ENCODE measurements at places on chromosomes 5 and 9.

DNA sequence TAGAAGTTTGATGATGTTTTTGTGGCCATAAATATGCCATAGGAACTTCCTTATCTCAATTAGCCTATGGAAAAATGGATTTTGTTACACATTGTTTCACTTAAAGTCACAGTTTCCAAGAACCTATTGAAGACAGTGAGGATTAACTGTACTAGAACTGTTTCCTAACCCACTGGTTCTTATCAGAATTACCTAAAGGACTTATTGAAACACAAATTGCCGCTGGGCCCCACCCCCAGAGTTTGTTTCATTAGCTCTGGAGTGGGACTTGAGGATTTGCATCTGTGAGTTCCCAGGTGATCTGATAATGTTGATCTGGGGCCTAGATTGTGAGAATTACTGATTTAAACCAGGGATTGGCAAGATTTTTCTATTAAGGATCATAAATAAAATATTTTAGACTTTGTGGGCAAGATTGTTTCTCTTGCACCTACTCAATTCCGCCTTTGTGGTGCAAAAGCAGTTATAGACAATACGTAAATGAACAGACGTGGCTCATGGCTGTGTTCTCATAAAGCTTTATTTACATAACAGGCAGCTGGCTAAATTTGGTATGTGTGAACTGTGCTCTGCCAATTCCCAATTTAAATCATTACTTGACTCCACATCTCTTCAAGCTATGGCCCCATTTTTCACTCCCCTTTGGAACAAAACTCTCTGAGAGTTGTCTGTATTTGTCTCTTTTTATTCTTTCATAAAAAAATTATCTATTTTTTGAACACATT lies 9.3 kb downstream of the JAK2 start:
- no peak for DNase-seq
- peaks cover 22% of the 10 kb centered on the region for H3K36me3 ChIP-seq
- H3K27ac ChIP-seq, result no peak overlapping the region

DNA sequence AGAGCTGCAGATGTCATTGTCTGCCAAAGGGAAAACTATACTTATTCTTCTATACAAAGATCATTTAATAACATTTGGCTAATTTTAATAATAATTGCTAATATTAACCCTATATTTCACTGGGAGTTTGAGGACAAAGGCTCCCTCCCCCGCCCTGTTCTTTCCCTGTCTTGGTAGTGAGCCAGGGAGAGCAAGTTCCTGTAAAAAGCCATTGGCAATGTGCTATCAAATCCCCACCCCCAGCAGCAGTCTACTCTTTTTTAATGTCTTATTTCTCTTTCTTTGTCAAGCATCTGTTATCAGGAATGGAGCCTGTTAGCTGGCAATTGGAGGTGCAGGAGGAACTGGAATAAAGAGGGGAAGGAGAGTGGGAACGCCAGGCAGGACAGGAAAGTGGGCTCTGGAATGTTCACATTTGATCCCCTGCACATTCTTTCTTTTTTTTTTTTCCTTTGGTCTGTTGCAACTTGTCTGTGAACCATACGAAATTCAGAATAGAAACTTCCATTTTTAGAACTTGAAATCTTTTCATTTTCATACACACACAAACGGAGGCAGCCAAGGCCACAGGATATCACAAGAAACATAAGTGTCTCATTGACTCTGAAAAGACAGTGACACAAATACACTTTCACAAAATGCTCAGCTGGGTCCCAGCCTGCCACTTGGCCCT lies 664.8 kb upstream of the ZNF608 start:
- H3K27me3 ChIP-seq, result no peaks in the 10 kb centered on the region
- no peaks in the 10 kb centered on the region for H3K36me3 ChIP-seq
- peaks cover 18% of the 10 kb centered on the region for H3K4me1 ChIP-seq
- H3K27ac ChIP-seq, result peak overlapping the region; percentile 95
- no peak overlapping the region for H3K4me3 ChIP-seq
- no peak for DNase-seq

GRCh38 chr9:4829969-4830368 lies 37.2 kb downstream of the RCL1 start:
- H3K27me3 ChIP-seq, result no peaks in the 10 kb centered on the region
- H3K4me1 ChIP-seq, result peaks cover 5% of the 10 kb centered on the region
- H3K36me3 ChIP-seq, result peaks cover 7% of the 10 kb centered on the region
- H3K4me3 ChIP-seq, result no peak overlapping the region

DNA sequence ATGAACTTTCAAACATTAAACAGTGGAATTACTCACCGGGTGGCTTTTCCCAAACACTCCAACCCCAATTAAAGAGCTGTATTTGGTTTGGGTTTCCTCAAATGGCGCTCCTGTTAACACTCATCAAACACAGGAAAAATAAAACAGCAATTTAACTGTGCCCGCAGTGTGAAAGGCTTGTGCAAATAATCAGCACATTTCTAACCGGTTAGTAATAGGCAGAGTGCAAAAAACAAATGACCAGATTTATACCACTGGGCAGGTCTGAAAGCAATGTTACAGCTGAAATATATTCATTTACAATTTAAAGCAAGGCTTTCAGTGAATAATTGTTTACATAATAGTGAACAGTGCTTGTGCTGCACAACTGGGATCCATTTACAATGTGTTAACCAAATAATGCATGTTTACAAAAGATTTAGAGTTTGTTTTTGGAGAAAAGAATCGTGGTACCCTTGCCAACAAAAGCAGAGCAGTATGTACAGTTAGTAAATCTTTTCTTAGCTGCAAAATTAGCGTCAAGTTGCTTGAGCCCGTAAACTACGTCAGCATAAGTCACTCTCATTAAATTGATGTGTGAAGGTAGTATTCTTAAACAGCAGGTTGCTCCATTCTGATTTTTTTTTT lies 662.9 kb upstream of the ZNF608 start:
- no peak overlapping the region for H3K27ac ChIP-seq
- H3K4me3 ChIP-seq, result no peak overlapping the region
- H3K36me3 ChIP-seq, result no peaks in the 10 kb centered on the region
- peaks cover 18% of the 10 kb centered on the region for H3K4me1 ChIP-seq

GRCh38 chr5:95773335-95774059 lies 42.4 kb downstream of the RHOBTB3 start:
- H3K4me1 ChIP-seq, result no peaks in the 10 kb centered on the region
- peaks cover 2% of the 10 kb centered on the region for H3K27me3 ChIP-seq
- H3K36me3 ChIP-seq, result no peaks in the 10 kb centered on the region
- H3K4me3 ChIP-seq, result no peak overlapping the region
- no peak for DNase-seq

- H3K4me3 ChIP-seq, result no peak overlapping the region
- H3K4me1 ChIP-seq, result no peaks in the 10 kb centered on the region
- no peak overlapping the region for H3K27ac ChIP-seq
- H3K27me3 ChIP-seq, result peaks cover 3% of the 10 kb centered on the region
- peaks cover 14% of the 10 kb centered on the region for H3K36me3 ChIP-seq
Observed at GRCh38 chr5:33102551-33102950, 338.2 kb upstream of the TARS1 start.

DNA sequence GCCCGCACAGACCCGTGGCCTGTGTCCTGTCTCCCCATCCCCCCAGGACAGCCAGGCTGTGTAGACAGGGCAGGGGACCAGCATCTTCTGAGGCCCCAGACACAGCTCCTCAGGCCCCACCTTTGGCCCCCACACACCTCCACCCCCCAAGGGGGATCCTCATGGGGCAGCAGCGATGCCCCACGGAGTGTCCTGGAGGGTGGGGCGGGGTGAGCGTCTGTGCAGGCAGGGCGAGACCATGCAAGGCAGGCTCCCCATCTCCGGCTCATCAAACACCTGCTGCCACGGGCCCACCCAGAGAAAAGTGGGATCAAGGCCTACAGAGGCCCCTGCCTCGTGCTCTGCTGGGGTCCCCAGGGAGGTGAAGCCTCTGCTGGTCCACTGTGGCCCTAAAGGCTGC lies 118.7 kb upstream of the FOXD4L5 start:
- peaks cover 22% of the 10 kb centered on the region for H3K27me3 ChIP-seq
- H3K27ac ChIP-seq, result no peak overlapping the region
- H3K4me3 ChIP-seq, result no peak overlapping the region
- DNase-seq, result no peak
- no peaks in the 10 kb centered on the region for H3K4me1 ChIP-seq

GRCh38 chr5:174590820-174591219 lies 133.6 kb upstream of the MSX2 start:
- H3K4me1 ChIP-seq, result no peaks in the 10 kb centered on the region
- H3K27ac ChIP-seq, result no peak overlapping the region

GRCh38 chr9:4740388-4740637 lies 689 bp downstream of the AK3 start:
- peaks cover 5% of the 10 kb centered on the region for H3K27me3 ChIP-seq
- H3K27ac ChIP-seq, result peak overlapping the region; percentile 83
- H3K4me1 ChIP-seq, result peaks cover 9% of the 10 kb centered on the region
- DNase-seq, result no peak
- peaks cover 4% of the 10 kb centered on the region for H3K36me3 ChIP-seq

- no peak overlapping the region for H3K4me3 ChIP-seq
- H3K27ac ChIP-seq, result no peak overlapping the region
- H3K27me3 ChIP-seq, result no peaks in the 10 kb centered on the region
- DNase-seq, result no peak
- H3K4me1 ChIP-seq, result no peaks in the 10 kb centered on the region
Observed at GRCh38 chr5:110846398-110847001, 107.7 kb downstream of the SLC25A46 start.

- H3K4me1 ChIP-seq, result peaks cover 16% of the 10 kb centered on the region
- no peak overlapping the region for H3K4me3 ChIP-seq
- peaks cover 30% of the 10 kb centered on the region for H3K36me3 ChIP-seq
- H3K27me3 ChIP-seq, result peaks cover 9% of the 10 kb centered on the region
Observed at GRCh38 chr9:124881138-124881743, 19.3 kb downstream of the ARPC5L start.

- no peak overlapping the region for H3K27ac ChIP-seq
- no peaks in the 10 kb centered on the region for H3K36me3 ChIP-seq
- peaks cover 30% of the 10 kb centered on the region for H3K4me1 ChIP-seq
- DNase-seq, result no peak
Observed at GRCh38 chr9:126947529-126947928, 32.9 kb downstream of the RALGPS1 start.

DNA sequence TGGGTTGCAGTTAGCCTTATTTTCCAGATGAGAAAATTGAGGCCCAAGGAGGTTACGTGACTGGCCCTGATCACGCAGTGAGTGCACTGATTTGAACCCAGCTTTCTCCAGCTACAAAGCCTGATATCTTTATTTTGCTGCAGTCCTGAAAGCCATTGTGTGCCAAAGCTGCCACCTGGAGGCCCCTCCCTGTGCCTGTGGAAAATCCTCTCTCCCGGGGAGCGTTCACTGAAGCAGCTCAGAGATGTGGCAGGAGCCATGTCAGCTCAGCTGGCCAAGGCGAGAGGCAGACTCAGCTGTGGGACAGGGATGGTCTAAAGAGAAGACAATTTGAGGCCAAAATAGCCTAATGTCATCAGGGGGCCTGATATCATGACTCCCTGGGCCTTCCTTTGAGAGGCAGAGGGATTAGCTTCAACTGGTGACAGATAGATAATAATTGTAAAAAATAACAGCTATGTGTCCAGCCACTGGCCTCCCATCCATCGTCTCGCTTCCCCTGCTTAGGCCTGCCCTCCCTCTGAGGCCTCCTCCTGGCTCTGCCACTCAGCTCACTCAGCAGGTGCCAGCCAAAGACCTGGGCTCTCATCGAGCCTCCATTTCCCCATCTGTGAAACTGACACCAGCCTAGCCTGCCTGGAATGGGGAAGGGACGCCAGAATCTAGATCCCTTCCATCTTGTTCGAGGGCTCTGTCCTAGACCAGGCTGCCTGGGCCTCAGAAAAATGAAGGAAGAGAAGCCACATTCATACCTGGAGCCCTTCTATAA lies 74.3 kb upstream of the GGTA1 start:
- H3K4me1 ChIP-seq, result peaks cover 10% of the 10 kb centered on the region
- H3K4me3 ChIP-seq, result no peak overlapping the region
- H3K36me3 ChIP-seq, result peaks cover 5% of the 10 kb centered on the region

DNA sequence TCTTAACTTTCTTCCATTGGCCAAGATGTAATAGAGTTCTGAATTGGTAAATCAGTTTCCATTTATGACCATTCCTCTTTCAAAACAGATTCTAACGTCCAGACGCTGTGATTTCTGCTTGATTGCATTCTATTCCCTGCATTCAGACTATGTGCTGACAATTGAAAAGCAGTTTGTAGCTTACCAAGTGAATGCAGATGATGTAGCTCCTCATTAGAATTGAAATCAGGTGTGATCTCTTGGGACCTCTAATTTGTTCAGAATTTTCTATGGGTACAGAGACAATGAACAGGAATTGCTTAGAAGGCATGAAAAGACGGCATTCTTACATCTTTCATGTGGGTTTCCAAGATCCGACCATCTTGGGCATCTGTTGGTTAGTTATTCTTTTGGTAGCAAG lies 191.9 kb downstream of the NTRK2 start:
- H3K36me3 ChIP-seq, result no peaks in the 10 kb centered on the region
- H3K27ac ChIP-seq, result no peak overlapping the region
- H3K4me1 ChIP-seq, result peaks cover 11% of the 10 kb centered on the region
- no peak for DNase-seq
- H3K27me3 ChIP-seq, result peaks cover 3% of the 10 kb centered on the region

- H3K36me3 ChIP-seq, result no peaks in the 10 kb centered on the region
- H3K4me1 ChIP-seq, result no peaks in the 10 kb centered on the region
- H3K27me3 ChIP-seq, result no peaks in the 10 kb centered on the region
Observed at GRCh38 chr5:156314416-156314815, 12.5 kb upstream of the SGCD start.

DNA sequence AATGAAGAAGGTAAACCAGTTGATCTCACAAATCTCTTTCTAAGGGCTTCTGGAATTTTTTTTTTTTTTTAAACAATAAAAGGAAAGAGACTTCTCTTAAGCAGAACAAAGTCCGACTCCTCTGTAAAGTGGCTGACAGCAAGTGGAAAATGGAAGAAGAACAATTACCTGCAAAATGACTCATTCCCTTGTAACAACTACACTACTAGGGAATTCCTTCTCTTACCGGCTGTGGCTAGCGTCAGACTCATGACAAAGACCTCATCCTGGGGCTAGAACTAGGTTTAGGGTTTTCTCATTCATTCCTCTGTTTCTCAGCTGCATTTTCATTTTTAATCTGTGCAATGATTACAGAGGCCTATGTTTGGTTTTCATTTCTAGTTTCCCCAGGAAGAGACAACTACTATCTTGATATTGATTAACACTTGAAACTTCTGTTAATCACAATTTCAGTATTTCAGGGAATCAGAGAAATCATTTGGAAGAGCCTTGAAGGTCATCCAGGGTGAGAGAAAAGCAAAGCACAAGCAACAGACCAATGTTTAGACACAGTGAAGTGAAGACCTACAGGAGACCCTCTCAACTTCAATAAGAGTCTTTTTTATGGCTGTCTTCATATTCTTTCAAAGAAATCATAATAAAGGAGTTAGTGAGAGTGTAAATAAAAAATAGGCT lies 437.9 kb downstream of the RAB3C start:
- no peak overlapping the region for H3K4me3 ChIP-seq
- H3K27me3 ChIP-seq, result peaks cover 6% of the 10 kb centered on the region
- H3K27ac ChIP-seq, result no peak overlapping the region
- peaks cover 3% of the 10 kb centered on the region for H3K4me1 ChIP-seq
- no peaks in the 10 kb centered on the region for H3K36me3 ChIP-seq

GRCh38 chr9:122930541-122931225 lies 629 bp downstream of the ZBTB26 start:
- no peak overlapping the region for H3K27ac ChIP-seq
- H3K27me3 ChIP-seq, result peaks cover 5% of the 10 kb centered on the region
- no peak overlapping the region for H3K4me3 ChIP-seq
- H3K4me1 ChIP-seq, result peaks cover 13% of the 10 kb centered on the region

GRCh38 chr9:86792136-86792535 lies 155.2 kb downstream of the GAS1 start:
- no peaks in the 10 kb centered on the region for H3K4me1 ChIP-seq
- H3K27ac ChIP-seq, result no peak overlapping the region
- no peak overlapping the region for H3K4me3 ChIP-seq
- DNase-seq, result no peak

GRCh38 chr5:90747693-90748092 lies 189.1 kb downstream of the ADGRV1 start:
- H3K4me1 ChIP-seq, result no peaks in the 10 kb centered on the region
- DNase-seq, result no peak
- H3K27me3 ChIP-seq, result no peaks in the 10 kb centered on the region

Data from endothelial cell (in vitro differentiated cells).